Vagina (tissue), 2 donors: ENCODE measurements at places on chromosomes 1 and 21. TPM values are rescaled to one million over a fixed set of nuclear protein-coding genes. Genes with fewer than 3 reads are reported as not detected.

Gene PTPRC
- total RNA-seq, result 33.4 TPM

GRCh38 chr1:232428786-232429530 is 201.0 kb downstream of the SIPA1L2 start:
- no peak for DNase-seq

GRCh38 chr21:33747420-33747819 is 105.1 kb downstream of the ITSN1 start:
- DNase-seq, result no peak

GRCh38 chr1:192639607-192640368 is 3.8 kb downstream of the RGS13 start:
- DNase-seq, result no peak

- DNase-seq, result no peak
Measured at GRCh38 chr1:28126783-28127490, 38.5 kb upstream of the EYA3 start.

DNA sequence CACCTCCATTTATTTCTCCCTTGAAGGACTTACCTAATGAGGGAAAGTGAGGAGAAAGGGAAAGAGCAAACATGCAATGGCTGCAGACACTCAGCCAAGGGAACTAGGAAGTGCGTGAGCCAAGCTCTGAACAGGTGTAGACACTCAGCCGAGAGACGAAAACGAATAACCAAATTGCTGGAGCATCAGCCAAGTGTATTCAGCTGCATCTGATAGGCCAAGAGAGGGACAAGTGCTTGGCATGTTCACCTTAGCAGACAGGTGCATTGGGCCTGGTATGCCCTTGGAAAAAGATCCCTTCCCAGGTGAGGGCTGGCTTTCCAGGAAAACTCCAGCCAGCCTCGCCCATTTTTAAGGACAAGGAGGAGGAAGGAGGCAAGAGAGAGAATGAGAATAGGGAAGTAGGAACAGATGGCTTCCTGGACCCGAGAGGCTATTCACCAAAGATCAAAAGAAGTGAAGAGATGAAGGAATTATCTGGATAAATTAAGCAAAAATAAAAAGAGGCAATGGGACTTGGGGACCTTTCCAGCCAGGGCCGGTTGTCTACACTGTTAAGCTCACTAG is 184.7 kb downstream of the TOMM20 start:
- DNase-seq, result no peak

- DNase-seq, result no peak
Measured at GRCh38 chr1:68078647-68079046, 28.2 kb upstream of the DIRAS3 start.

GRCh38 chr1:9929431-9930385 is 13.5 kb downstream of the LZIC start:
- no peak for DNase-seq

DNA sequence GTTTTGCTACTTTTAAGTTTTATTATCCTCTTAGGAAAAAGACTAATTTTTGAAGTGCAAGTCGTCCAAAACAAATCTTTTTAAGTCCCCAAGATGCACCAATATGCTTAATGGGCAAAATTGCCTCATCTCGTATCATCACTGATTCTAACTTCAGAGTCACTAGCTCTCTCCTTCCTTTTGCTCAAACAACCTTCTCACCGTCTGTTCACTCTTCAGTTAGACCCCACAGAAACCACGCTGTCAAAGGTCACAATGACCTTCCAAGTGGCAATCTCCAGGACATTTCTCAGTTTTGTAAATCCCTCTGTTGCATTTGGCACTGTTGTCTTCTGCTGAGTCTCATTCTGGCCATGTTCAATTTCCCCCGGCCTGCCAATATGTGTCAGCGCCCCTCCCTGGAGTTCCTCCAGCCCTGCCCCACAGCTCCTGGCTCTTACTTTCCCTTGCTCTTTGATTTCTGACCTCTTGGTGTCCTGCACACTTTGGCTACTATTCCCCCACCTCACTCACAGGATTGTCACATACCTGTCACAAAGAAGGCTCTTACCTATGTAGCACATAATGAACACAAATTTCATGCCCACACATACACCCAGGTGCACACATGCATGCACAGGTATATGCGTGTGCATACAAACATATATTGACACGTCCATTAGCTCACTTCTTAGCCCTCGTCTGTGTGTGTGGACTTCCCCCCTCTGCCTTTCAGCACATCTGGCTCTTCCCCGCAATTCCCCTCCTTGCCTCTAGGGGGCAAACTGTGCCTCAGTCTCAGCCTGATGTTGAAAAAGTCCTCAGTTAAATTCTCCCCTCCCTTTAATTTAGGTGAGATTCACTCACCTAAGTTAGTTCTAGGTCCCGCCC is 354.0 kb upstream of the DUSP10 start:
- DNase-seq, result no peak

Gene ACKR1
- 102 TPM for total RNA-seq

GRCh38 chr1:199762572-199762971 is 264.9 kb upstream of the NR5A2 start:
- DNase-seq, result no peak

GRCh38 chr1:233025157-233025556 is 74.7 kb downstream of the NTPCR start:
- DNase-seq, result no peak
